NCI-H524 (cell line): ENCODE measurements at places on chromosomes 12 and 14.

- DNase-seq = no peak
Measured at GRCh38 chr12:89400415-89400814, 48.1 kb upstream of the DUSP6 start.

DNA sequence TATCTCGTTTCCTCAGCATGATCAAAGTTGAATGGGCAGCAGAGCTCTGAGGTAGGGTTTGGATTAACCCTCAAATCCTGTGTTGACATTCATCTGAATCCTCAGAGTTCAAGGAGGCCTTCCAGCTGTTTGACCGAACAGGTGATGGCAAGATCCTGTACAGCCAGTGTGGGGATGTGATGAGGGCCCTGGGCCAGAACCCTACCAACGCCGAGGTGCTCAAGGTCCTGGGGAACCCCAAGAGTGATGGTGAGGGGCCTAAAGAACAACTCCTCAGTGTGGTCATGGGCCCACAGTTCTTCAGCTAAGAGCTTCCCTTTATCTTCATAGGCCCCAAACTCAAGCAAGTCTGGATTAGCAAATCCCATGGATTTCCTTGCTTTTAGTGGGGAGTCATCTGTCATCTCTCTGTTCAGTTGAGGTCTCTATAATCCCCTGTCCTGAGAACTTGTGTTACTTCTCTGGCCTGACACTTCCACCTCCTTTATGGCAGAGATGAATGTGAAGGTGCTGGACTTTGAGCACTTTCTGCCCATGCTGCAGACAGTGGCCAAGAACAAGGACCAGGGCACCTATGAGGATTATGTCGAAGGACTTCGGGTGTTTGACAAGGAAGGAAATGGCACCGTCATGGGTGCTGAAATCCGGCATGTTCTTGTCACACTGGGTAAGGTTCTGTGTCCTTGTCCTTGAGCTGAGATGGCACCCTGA lies 1.5 kb downstream of the MYL6 start:
- DNase-seq = no peak

DNA sequence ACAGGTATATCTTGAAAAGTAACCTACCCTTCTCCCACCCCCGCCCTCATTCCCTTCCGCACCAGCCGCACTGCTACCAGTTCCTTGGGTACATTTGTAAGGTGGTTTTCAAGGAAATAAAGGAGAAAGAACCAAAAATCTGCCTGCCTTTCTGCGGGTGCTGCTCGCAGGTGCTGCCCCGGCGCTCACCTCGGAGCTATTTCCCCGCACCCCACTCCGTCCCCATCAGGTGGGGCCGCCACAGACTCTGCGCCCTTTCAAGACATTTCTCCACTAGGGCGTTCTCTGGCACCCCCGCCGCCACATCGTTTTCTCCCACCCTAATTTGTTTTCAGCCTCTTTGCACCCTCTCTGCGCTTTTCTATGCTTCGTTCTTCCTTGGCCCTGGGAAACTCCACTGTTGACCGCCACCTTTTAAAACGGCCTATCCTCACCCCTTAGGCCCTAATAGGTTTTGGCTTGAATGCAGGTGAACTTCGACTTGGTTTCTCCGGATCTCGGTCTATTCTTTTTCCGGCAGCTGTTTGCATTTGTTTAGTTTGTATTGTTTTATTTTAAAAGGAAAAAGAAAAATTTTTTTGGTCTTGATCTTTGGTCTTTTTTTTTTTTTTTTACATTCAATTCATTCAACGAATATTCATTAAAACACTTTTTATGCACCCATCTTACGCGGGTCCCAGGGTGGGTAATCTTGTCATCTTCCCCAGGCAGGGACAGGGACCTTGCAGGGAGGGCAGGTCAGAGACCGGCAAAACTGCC lies 3.0 kb downstream of the VSX2 start:
- no peak for DNase-seq

- no peak for DNase-seq
Measured at GRCh38 chr12:6120796-6121473, 3.5 kb downstream of the VWF start.

DNA sequence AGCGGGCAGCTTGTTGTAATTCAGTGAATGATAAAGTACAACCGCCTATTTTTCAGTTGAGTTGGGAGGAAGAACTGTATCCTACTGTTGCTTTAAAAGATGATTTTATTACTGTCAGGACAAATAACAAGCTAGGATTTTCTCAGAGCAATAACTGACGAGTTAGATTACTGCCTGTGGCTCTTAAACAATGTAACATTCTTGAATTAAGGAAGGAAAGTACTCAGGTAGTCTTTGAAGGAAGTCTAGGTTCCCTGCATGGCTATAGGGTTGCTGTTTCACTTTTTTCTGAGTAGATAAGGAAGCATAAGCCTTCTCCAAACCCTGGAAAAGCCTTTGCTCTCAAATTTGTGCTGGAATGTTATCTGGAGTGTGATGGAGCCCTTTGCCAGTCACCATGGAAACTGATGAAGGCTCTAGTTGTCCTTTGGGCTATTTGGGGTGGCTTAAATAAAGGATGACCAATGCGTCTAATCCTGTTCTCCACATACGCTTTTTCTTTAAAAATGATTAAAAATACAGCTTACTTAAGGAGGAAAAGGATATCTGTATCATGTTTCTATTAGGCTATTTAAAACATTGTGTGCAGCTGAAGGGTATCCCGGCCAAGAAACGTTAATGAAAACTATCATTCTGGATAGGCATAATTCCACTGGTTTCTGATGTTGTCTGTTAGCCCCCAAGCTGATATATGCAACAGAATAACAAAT lies 17.7 kb downstream of the NUBPL start:
- no peak for DNase-seq

GRCh38 chr14:64918216-64918615 lies 4.0 kb downstream of the CHURC1 start:
- no peak for DNase-seq

DNA sequence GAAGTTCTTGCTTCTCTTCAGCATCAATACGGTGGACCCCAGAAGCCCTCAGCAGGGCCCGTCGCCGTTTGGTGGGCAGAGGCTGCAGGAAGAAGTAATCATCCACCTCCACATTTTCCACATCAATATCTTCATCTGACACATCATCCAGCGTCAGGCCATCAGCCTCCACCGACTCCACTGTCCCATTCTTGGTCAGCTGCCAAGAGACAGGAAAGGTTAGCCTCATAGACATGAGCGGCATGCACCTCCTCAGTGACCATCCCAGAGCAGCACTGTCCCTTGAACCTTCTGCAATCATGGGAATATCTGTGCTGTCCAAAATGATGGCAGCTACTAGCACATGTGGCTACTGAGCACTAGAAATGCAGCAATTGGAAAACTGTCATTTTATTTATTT lies 15.6 kb downstream of the CSRNP2 start:
- DNase-seq = no peak

DNA sequence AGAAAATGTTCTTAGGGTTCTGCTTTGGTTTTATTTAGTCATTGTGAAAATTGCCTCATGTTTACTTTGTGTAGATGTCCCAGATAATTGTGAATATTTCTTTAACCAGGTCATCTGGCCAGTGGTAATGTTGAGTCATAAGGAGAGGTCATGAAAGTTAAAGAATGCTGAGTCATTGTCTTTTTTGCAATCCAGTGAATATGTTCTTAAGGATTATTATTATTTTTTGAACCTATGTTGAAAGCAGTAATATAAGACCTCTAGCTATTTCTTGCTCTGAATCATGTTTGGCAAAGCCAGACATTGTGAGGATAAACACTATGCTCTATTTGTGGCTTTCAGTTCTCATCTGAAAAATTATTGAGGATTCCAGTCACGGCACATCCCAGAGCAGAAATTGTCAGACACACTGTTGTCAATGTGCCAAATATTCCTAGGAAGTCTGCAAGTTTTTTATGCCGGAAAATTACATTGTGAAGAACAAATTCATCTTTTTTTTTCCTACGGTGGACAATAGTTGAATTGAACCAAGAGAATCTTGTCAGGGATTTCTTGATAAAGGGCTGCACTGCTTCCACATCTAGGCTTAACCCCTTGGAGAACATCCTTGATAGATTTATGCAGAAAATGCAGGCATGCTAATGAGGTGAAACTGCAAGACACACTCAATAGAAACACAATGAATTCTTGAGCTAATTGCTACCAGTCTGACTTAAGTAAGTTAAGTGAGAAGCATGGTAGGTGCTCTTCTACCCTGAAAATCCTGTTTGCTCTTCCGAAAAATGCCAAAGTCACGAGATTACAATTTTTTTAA lies 369.6 kb downstream of the ATP23 start:
- DNase-seq = no peak

GRCh38 chr12:123942238-123942653 lies 30.4 kb downstream of the CCDC92 start:
- no peak for DNase-seq

DNA sequence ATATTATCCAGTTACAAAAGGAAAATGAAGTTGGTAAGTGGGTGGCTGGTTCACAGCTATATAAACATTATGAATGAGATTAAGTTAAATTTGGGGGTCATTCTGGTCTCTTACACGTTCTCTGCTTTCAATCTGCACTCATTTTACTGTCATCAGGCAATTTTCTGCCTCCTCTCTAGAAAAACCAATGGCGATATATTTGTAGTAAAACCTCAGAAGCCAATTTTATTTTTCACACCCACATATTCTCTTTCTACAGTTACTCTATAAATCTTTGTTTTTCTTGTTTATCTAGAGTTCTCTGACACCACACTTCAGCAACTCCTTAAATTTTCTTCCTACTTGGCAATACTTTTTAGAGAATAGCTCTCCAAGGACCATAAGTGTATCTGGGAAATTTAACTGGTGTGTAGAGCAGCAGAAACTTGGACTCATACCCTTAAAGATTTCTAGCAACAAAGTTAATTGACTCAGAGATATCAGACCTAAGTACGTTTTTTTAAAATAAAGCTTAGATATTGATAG lies 926.9 kb downstream of the TMTC2 start:
- no peak for DNase-seq

- no peak for DNase-seq
Measured at GRCh38 chr12:1290716-1291115, 299.7 kb downstream of the ERC1 start.
